Stimulated activated CD4-positive, alpha-beta T cell treated with anti-CD3 and anti-CD28 coated beads, TNF-alpha, amount 100 ng/mL, for 24 hours (primary cell): ENCODE measurements at places on chromosomes 5 and 9.

DNA sequence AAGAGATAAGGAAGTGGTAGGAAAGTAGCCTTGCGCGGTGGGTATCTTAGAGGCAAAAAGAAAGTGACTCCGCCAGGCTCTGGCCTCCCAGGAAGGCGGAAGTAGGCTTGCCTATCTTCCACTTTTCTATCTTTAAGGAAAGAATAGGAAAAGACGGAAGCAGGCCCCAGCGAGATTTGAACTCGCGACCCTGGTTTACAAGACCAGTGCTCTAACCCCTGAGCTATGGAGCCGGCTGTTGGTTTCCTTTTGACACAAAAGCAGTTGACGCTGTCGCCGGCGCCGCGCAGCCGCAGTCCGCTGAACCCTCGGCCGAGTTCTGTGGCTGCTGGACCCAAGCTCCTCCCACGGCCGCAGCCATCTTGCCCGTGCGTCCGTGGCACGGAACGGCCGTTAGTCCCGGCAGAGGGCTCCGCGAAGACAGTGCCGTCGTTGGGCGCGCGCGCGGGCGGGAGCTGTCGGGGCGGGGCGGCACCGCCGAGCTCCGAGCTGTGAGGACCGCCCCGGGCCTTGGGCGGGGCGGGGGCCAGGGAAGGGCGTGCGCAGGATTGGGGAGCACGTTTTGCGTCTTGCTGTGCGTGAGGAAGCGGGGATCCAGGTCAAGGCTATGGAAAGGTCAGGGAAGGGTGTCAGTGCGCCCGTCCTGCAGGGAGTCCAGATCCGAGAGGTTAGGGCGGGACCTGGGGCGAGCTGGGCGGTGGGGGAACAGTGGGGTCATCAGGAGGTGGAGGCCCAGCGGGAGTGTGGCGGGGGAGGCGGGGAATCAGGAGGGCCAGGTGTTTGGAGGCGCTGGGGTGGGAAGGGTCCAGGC lies 13.3 kb downstream of the TRIM7 start:
- DNase-seq: peak; percentile 93

DNA sequence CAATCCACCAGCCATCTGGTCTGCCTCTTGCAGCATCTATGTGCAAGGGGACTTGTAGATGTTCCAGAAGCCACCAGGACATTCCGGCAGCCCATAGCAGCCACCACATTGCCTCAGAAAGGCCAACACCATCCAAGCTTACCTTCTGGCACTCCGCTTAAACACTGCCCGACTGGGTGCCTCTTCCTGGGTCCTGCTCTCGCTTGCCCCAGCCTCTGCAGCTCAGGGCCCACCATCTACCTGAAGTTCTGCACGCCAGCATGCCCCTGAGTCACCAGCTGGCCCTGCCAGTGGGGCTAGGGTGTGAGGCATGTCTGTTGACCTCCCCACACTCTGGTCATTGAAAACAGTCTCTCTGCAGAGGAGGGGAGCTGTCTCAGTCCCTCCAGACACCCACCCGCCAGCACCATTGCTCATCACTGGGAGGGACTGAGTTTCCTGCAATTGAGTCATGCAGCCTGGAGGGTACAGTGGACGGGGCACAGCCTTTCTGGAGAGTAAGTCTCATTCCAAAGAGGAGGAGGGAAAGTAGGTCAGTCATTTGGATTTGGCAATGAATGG lies 16.9 kb upstream of the COL5A1 start:
- no peak for DNase-seq

DNA sequence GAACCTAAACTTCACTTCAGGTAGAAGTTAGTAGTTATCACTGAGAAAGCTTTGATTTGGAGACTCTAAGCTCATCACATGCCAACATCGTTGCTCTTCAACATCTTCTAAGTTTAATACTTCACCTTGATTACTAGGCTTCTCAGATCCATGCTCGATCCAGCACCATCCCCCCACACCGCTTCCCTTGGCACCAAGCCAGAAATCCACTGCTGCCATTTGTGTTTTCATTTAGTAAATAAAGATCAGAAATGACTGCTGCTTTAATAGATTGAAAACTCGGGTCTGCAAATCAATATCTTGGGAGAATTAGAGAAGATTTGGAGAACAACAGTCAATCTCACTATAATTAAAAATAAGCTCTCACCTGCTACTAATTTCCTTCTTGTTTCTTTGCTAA lies 214.7 kb upstream of the NR4A3 start:
- DNase-seq: no peak

DNA sequence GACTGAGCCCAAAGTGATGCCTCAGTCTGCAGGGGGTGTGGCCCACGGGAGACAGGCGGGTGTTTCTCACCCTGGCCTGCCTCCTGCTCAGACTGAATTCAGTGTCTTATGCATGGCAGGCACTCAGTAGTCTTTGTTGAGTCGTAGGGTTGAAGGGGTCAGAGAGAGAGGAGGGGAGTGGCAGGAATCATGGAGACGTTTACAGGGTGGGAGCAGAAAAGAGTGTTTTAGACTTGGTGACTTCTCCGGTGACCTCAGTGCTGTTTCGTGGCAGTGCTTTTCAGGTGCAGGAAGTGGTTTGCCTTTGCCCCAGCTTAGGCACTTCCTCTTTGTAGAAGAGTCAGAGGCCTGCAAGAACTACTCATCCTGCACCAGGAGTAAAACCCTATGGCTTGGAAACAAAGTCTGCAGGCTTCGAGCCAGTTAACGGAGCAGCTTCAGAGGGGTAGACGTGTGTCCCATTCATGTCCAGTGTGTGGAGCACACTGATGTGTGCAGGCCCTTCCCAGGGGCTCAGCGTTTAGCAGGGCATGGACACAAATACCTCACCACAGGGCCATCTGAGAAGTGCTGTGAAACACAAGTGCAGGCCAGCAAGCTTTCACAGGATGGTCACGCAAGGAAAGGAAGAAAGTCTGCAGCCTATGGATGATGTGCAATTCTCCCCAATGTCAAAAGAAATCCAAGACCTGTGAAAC lies 24.5 kb upstream of the SEMA4D start:
- DNase-seq: peak; percentile 43

GRCh38 chr5:53777864-53778618 lies 217.6 kb downstream of the NDUFS4 start:
- no peak for DNase-seq

GRCh38 chr9:120619751-120620655 lies 40.0 kb upstream of the CDK5RAP2 start:
- peak; percentile 25 for DNase-seq

GRCh38 chr9:18851069-18851795 lies 181.8 kb downstream of the SAXO1 start:
- no peak for DNase-seq

GRCh38 chr9:122318284-122318683 lies 52.5 kb upstream of the PTGS1 start:
- DNase-seq: no peak

GRCh38 chr9:27436234-27436633 lies 87.9 kb upstream of the IFNK start:
- DNase-seq: no peak

GRCh38 chr5:41334758-41335157 lies 121.4 kb upstream of the C6 start:
- no peak for DNase-seq

- DNase-seq: no peak
Measured at GRCh38 chr5:179152941-179153340, 92.8 kb downstream of the ZNF354C start.

DNA sequence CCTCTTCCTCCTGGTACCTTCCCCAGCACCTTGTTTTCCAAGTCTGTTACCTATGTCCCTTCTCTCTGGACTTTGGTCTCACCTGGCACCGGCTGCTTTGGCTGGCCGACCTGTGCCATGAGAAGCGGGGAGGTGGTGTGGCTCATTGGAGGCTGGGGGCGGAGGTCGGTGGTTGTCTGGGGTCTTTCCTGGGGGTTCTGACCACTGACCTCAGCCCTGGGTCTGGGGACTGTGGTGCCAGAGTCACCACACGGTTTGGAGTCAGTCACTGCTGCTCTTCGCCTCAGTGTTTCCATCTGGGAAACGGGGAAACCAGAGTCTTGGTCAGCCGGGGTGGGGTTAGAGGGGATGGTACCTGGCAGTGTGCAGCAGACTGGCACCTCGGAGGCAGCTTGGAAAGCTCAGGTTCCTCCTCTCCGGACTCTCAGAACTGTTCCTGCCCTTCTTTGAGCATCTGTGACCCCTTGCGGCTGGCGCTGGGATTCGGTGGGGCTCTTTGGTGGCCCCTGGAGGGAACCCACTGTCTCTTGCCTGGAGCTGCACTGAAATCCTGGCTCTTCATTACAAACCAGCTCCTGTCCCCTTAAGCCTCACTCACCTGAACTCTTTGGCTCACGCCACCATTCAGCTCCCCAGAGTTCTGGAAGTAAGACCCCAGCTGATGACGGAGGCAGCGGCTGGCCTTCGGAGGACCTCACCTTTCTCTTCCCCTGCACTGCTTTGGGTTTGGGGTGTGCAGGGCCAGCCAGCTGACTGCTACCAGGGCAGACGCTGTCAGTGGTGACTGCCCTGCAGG lies 4.1 kb upstream of the RXRA start:
- no peak for DNase-seq

DNA sequence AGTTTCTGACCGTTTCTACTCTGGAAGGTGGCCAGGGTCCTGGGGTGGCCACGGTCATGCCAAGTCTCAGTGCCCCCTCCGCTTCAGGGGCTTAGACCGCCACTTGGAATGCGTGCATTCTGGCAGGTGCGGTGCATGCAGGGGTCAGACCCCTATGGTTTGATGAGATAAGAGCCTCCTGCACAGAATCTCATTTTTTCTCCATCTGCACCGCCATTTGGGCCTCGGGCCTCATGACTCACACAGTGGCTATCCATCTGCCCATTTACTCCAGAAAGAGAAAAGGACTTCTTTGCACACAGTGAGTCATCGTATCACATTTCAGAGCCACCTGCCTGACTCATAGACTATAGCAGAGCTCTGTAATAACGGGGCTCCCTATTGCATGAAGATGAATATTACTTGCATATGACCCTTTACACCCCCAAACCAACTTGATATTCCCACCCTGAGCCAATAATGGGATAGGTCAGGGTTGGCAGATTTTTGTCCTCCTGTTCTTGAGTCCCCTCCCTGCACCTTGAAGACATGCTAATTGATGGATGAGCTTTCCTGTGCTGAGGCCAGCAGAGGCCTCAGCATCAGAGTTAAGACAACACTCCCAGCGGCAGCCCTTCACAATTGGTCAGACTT lies 157.4 kb downstream of the NR3C1 start:
- no peak for DNase-seq

GRCh38 chr5:170540271-170540670 lies 36.5 kb downstream of the KCNIP1 start:
- DNase-seq: no peak

DNA sequence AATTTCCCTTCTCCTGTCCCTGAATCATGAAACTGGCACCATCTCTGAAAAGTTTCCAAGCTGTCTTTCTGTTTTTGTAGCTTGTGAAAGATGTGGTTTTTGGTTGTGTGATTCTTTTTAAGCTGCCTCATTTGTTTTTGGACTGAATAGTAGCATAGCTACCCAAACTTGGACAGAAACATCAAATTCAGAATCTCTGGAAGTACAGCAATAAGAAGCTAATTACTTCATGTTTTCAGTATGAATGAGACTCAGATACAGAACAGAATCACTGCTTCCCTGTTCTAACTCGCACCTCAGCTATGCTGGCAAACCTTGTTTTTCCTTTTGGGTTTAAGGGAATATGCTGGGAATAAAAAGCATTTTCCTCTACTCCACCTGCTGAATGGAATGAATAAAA lies 101.0 kb downstream of the FGF1 start:
- no peak for DNase-seq

DNA sequence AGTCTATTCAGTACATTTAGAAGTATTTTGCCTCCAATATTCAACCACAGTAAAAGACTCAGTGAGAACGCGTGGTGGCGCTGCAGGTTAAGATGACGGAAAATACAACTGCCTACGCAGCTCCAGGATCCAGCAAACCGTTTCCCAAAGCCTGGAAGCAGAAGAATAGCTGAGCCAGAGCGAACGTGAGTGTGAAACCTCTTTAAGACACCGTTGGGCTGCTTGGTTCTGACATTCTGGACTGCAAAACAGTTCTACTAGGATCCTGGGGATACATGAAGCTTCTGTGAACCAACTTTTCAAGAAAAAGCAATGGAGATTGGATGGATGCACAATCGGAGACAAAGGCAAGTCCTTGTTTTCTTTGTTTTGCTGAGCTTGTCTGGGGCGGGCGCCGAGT lies at the start of gene PCDHB16:
TSS of gene PCDHB16 (plus strand) at position 140 of the 400 bp plus-strand sequence. CDS start at position 313, 173 bp downstream.
- DNase-seq: no peak

- DNase-seq: no peak
Measured at GRCh38 chr9:32590898-32591297, 17.9 kb upstream of the NDUFB6 start.

GRCh38 chr5:177437623-177438022 lies 9.0 kb upstream of the PRR7 start:
- no peak for DNase-seq

- no peak for DNase-seq
Measured at GRCh38 chr9:91425271-91425670, 1.6 kb upstream of the NFIL3 start.

GRCh38 chr5:120358949-120359348 lies 105.2 kb upstream of the PRR16 start:
- DNase-seq: no peak

DNA sequence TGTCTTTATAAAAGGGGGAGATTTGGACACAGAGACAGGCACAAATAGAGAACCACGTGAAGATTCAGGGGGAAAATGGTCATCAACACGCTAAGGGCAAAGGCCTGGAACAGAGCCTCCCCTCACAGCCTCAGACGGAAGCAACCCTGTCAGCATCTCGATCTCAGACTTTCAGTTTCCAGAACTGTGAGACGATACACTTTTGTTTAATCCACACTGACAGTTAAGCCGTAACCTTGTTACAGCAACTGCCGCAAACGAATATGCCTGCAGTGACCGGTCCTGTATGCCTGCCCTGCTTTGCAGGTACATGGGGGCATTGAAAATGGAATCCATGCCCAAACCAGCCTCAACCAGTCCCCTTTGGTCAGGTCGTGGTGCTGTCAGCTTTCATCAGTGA lies 139.5 kb downstream of the ATPSCKMT start:
- DNase-seq: no peak

GRCh38 chr5:124128867-124129266 lies 616.9 kb downstream of the CSNK1G3 start:
- DNase-seq: no peak

- DNase-seq: no peak
Measured at GRCh38 chr5:59785676-59786333, 107.7 kb downstream of the PDE4D start.

- DNase-seq: peak; percentile 79
Measured at GRCh38 chr5:99060306-99061261, 131.8 kb upstream of the CHD1 start.

- no peak for DNase-seq
Measured at GRCh38 chr9:77418226-77418625, 229.9 kb downstream of the GNA14 start.

GRCh38 chr9:34386656-34387055 lies 10.0 kb upstream of the MYORG start:
- no peak for DNase-seq
